ENCODE measurements at places on chromosomes 6 and 20.

DNA sequence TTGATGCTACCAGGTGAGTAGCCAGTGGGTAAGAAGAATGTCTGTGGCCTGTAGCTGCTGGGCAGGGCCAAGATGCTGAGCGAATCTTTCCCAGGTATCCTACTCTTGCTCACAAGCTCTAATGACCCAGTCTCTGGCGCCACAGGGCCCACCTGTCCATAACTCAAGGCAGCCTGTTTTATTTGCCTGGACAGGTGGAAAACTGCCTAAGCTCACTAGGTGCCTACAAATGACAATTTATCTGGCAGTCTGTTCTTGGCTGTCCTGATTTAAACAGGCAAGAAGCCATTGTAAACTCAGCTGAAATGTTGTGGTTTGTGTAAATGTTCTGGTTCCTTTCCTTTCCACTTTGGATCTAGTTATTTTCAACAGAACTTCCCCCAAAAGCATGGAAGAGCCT lies 113.3 kb downstream of the TCP11 start:
- no peak for DNase-seq

GRCh38 chr6:90420500-90420899 lies 123.9 kb upstream of the BACH2 start:
- no peak for DNase-seq

DNA sequence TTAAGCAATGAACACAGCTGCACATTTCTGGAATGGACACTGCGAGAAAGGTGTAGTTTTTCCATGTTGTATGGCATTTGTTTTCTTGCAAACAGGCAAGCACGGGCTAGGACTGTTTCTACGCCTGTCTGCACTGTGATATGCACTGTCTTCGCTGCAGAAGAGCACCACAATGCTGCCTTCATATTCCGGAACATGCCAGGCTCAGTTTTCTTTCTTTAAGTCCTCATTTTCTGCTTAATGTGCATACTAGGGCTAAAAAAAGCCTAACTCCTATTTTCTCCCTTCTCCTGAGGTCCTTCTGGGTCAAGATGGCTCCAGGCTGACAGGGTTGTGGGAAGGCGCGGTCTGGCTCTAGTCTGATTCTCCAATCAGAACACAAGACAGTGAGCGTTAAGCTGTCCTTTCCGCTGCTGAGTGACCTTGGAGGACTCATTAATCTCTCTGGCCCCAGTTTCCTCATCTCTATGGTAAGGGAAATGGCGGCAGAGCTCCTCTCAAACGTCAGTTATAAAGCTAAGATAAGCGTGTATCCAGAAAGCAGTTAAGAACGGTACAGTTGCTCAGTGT lies 379.9 kb downstream of the C6orf118 start:
- no peak for DNase-seq

GRCh38 chr6:112881828-112882780 lies 535.0 kb downstream of the RFPL4B start:
- DNase-seq = no peak

GRCh38 chr6:79971193-79971592 lies 23.8 kb upstream of the ELOVL4 start:
- DNase-seq = no peak

DNA sequence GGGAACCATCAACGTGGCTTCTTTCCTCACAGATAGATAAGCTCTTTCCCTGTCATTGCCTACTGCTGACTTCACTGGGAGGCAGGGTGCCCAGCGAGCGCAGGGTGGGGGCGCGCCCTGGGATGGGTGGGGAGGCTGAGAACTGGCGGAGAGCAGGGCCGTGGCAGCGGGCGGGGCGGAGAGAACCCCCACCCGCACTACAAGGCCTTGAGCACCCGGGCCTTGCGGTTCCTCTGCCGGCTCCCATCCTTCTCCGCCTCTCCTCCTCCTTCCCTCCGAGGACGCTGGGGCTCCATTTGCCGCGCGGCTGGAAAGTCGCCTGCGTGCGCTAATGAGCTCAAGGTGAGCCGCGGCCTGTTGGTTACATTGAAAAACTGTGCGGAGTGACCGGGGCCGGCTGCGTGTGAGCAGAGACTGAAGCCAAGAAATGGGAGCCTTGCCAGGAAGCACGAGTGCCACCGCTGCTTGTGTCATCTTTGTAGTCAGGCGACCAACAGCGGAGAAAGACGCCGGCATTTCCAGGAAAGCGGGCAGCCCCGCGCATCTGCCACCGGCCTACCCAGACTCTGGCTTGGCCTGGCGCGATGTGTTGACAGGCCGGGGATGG lies 963.5 kb upstream of the SLC35B3 start:
- no peak for DNase-seq

GRCh38 chr6:113909224-113909856 lies 52.2 kb downstream of the MARCKS start:
- no peak for DNase-seq

- no peak for DNase-seq
Observed at GRCh38 chr6:2434912-2435311, 189.5 kb upstream of the GMDS start.

DNA sequence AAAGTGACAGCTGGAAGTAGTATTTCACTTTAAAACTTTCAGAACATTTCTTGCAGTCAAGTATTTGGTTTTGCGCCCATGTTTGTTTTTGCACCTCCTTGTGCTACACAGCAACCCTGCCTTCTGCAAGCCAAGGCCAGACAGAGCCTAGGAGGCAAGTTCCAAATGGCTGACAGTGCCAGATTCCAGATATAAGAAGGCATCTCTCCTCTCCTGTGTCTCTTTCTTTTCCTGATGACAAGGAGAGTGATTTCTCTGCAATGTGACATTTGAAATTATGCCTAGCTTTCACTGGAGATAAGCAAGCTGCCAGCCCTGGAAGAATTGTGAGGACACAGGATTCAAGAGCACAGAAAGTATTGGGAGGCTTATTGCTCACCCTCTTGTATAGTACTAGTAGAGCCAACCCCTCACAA lies 149.1 kb upstream of the TENT5A start:
- DNase-seq = no peak

GRCh38 chr20:11180186-11180585 lies 506.4 kb upstream of the JAG1 start:
- no peak for DNase-seq

GRCh38 chr20:63164484-63165355 lies 51.2 kb downstream of the YTHDF1 start:
- DNase-seq = no peak

- no peak for DNase-seq
Observed at GRCh38 chr6:141658696-141659095, 474.0 kb upstream of the GJE1 start.

DNA sequence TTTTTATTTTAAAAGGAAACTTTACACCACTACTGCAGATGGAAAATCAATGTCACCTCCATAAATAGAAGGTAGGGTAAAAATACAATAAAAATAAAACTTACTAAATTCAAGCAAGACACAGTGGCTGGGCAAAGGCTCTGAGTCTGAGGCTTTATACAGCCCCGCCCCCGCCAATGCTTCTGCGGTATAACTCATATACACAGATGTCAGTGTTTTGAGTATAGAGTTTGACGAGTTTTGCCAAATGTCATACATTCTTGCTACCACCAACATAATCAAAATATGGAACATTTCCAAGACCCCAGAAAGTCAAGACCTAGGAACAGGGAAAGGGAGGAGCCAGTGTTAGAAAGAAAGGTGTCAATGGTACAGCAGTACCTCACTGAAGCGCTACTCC lies 12.8 kb downstream of the NFATC2 start:
- no peak for DNase-seq

- no peak for DNase-seq
Observed at GRCh38 chr6:3052481-3053230, 15.6 kb upstream of the RIPK1 start.

GRCh38 chr6:65760285-65760684 lies 53.3 kb upstream of the EYS start:
- no peak for DNase-seq

DNA sequence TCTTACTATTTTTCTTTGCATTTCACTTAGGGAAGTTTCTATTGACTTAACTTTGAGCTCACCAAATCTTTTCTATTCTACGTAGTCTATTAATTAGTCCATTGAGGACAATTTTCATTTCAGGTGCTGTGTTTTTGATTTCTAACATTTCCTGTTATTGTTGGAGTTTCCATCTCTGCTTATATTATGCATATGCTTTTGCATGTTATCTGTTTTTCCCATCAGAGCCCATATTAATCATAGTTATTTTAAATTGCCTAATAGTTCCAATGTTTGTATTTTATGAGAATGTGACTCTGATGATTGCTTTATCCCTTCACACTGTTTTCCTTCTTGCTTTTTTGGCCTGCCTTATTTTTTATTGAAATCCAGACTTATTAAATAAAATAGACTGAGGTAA lies 414.5 kb upstream of the OPRM1 start:
- no peak for DNase-seq

DNA sequence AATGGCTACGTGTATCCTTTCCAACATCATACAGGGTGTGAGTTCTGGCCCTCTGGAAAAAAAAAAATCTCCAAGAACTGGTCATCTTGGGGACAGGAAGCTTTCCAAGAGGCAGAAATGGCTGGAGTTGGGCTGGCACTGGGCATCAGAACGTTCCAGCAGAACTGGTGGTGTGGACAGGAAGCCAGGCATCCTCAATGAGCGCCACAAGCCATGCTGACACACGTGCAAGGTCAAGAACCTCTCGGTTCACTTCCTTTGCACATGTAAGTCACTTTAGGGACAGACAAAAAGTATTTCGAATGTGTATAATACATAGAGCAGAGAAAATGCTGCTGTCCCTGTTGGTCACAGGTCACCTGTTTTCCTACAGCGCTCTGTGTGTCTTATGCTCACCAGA lies 27.4 kb upstream of the RIN2 start:
- no peak for DNase-seq

- no peak for DNase-seq
Observed at GRCh38 chr6:89675949-89676748, 37.6 kb upstream of the LYRM2 start.

DNA sequence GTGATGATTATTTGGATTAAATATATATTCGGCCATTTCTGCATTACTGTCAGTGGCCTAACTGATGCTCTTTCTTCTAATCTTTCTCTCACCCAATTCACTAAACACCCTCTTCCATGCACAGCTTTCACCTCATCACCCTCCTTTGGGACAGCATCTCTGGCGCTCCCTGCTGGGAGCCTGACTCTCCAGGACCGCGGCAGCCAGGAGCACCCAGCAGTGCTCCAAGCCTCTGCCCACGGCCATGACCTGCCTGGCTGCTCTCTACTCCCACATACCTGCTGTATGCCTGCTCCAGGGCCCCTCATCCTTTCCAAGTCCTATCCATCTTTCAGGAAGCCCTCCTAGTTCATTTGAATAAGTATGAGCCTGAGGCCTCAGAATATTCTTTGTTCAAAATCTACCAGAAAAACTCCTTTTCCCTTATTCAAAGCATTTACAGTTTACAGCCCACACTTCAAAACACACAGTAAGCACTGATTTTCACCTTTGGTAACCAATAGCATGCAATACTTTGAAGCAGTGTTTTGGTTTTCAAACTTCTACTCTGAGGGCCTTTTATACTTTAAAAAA lies 15.2 kb downstream of the CTCFL start:
- DNase-seq = no peak

GRCh38 chr6:85942844-85943243 lies 300.2 kb upstream of the SYNCRIP start:
- DNase-seq = no peak

DNA sequence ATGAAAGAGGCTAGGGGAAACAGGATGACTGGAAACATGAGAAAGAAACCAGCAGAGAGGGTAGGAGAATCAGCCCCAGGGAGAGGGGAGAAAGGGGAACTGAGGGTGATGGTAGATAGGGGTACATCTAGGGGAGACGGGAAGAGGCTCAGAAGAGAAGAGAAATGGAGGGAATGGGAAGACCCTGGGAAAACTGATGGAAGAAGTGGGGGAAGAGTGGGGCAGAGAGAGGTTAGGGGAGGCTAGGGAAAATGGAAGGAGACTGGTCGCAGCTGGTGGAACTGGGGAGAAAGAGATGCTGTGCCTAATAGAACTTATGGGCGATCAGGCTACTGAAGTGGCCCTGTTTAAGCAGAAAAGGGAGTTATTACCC lies 548 bp downstream of the PROCR start:
- DNase-seq = no peak

- DNase-seq = no peak
Observed at GRCh38 chr6:46453216-46453615, 38.0 kb downstream of the RCAN2 start.

GRCh38 chr6:35240838-35241801 lies 18.4 kb upstream of the ZNF76 start:
- peak; percentile 82 for DNase-seq

GRCh38 chr6:167299641-167300308 lies 8.7 kb downstream of the UNC93A start:
- DNase-seq = no peak

DNA sequence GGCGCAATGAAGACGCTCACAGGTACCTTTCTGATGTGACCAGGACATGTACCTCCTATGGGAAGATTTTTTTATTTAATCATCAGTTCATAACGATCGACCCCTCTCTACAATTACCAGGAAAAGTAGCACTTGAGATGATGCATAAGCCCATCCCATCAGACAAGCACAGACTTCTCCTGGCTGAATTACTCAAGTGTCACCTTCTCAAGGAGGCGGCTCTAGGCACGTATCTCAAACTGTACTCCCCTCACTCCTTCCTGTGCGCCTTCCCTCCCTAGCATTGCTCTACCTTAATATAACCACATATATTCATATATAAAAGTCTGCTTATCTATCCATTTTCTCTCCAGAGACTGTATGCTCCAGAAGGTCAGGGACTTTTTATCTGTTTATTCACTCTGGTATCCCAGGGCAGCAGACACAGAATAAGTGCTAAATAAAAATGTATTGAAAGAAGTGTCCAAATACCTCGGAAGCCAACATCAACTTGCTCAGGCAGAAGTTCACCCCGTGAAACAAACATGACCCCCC lies 71.5 kb downstream of the CNKSR3 start:
- DNase-seq = no peak

- DNase-seq = no peak
Observed at GRCh38 chr6:71533939-71534379, 245.3 kb downstream of the OGFRL1 start.

- no peak for DNase-seq
Observed at GRCh38 chr6:20217324-20217855, 5.1 kb upstream of the MBOAT1 start.

GRCh38 chr6:102749210-102749971 lies 1355.9 kb downstream of the GRIK2 start:
- DNase-seq = no peak

GRCh38 chr6:139699335-139699734 lies 324.9 kb upstream of the CITED2 start:
- no peak for DNase-seq

DNA sequence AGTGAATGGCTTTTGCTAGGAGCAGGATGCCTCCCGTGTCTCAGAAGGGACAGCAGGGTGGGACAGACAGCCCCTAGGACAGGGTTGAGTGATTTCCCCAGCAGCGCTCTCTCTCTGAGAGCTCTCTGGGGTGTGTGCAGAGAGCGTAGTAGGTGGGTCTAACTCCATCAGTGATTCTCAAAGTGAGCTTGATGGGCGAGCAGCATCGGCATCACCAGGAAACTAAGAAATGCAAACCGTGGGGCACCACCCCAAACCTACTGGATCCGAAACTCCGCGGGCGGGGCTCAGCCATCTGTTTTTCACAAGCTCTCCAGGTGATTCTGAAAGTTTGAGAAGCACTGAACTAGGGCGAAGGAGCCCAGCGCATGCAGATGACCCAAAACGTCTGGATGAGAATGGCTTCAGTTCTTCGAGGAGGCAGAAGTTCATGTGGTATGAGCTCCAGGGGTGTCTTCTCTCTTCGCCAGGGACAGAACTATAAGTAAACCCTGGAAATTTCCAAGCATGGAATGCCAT lies 119.6 kb upstream of the RNF24 start:
- no peak for DNase-seq
